Stimulated activated CD8-positive, alpha-beta memory T cell treated with anti-CD3 and anti-CD28 coated beads, Interleukin-12 subunit alpha, Interleukin-12 subunit beta, amount 100 ng/mL, for 1 hour (primary cell): ENCODE measurements at places on chromosomes 5 and 9.

DNA sequence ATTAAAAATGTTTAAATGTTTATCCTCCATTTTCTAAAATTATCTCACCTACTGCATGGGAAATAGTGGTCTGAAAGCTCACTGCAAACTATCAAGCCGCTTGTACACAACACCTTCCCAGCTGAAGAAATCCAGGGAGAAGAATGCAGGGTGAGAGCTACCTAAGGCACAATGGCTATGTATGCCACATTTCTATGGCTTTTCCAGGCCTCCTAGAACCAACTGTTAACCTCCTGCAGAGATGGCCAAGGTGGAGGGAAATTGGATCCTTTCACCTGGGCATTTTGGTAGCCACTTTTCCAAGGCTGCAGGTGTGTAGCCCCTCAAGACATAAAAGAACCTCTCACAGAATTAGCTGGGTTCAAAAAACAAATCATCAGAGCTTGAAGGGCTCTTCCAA, 286.4 kb downstream of the EBF1 start:
- DNase-seq = no peak

DNA sequence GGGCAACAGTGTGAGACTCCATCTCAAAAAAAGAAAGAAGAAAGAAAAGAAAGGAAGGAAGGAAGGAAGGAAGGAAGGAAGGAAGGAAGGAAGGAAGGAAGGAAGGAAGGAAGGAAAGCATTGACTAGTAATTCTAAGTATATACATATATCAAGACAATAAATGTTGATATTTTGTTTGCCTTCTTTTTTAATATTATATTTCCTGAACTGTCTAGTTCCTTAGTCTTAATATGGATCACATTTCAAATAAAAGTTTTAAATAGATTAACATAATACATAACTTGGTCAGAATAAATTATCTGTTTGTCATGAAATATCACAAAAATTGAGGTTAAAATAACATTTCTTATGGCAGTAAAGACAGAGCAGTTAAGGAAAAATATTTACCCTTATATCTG, 1448.4 kb upstream of the C9orf72 start:
- DNase-seq = no peak

GRCh38 chr9:117839862-117840261, 135.7 kb downstream of the TLR4 start:
- no peak for DNase-seq

DNA sequence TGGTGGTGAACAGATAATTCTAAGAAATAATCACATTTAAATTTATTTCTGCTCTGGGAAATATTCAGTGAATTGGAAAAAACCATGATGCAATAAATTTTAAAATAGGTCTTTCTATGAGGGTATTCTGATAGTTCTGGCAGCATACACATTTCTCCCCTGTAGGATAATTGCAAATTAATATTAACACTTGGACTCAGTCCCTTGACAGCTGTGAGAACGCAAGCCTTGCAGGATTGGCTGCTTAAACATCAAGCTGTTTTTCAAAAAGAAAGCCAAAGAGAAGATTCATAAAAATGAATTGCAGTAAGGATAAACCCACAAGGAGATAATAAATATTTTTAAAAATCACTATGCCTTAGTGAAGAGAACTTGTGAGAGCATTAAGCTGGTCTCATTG, 180.0 kb downstream of the MTRR start:
- DNase-seq = no peak

DNA sequence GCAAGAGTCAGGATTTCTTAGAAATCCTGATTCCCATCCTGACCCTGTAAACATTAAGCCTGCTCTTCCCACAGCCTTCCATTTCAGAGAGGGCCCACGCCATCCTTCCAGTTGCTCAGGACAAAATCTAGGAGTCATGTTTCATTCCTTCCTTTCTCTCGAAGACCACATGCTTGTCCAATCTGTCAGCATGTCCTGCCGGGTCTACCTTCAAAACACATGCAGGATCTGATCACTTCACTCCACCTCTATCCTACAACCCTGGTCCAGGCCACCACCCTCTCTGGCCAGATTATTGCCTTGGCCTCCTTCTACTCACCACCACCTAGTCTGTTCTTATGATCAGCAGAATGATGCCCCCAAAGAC, 79.8 kb downstream of the C5orf15 start:
- DNase-seq = no peak

- DNase-seq = no peak
These were observed 1.5 kb downstream of the LCN2 start for GRCh38 chr9:128150594-128151308.

- DNase-seq = no peak
These were observed 69.5 kb downstream of the RXRA start for GRCh38 chr9:134395737-134396257.

GRCh38 chr5:109707531-109707930, 17.8 kb downstream of the MAN2A1 start:
- DNase-seq = no peak
